Activated CD4-positive, alpha-beta T cell treated with anti-CD3 and anti-CD28 coated beads, Interleukin-2, Interleukin-4, amounts not matched to agents 100 ng/mL and 50 ng/mL, durations not matched to agents 16 hours and 8 hours (primary cell): ENCODE measurements at places on chromosomes 6 and 20.
A peak's percentile ranks its signal among the peaks of the same experiment; 100 is the strongest.

GRCh38 chr6:80728101-80728750 is 621.8 kb downstream of the BCKDHB start:
- DNase-seq = no peak

- no peak for DNase-seq
Observed at GRCh38 chr6:52249078-52249477, 4.8 kb upstream of the IL17F start.

- peak; percentile 68 for DNase-seq
Observed at GRCh38 chr20:49846206-49846807, 33.7 kb downstream of the SLC9A8 start.

GRCh38 chr20:11473983-11474382 is 443.7 kb upstream of the BTBD3 start:
- no peak for DNase-seq

- peak; percentile 78 for DNase-seq
Observed at GRCh38 chr20:45798935-45799642, 7.3 kb downstream of the DNTTIP1 start.

DNA sequence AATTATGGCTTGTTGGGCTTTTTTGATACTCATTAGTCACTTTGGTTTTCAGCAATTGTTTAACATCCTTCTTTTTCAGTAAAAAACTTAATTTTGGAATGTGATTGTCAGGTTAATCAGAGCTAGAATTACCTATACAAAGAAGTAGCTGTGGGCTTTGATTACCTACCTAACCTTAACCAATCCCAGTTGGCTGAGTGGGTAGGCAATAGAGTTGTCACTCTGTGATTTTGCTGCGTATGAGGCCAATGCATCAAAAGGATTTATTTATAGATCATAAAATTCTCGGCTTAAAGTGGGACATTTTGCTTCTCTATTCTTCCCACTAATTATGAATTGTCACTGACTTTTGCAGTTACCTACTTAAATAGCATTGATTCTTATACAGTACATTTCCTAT is 111.4 kb downstream of the PHACTR1 start:
- no peak for DNase-seq

GRCh38 chr6:167510648-167511047 is 185.8 kb downstream of the TTLL2 start:
- no peak for DNase-seq

GRCh38 chr20:50903353-50904051 is 27.7 kb downstream of the ADNP start:
- DNase-seq = no peak

DNA sequence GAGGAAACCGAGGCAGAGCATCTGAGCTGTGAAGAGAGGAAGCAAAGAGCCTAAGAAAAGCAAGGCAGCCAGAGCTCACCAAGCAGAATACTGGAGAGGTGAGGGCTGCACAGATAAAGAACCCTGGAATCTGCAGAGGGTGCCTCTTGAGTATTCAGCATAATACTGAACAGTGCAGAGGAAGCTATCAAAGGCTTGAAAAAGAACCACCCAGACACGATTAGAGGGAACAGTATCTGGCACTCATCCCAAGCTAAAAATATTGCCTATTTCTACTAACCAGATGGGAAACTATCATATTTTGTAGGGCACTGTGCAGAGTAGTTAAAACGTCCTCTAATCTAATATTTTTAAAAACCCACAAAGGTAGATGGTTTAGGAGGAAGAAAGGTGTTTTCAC is 41.8 kb upstream of the OPRM1 start:
- DNase-seq = no peak

DNA sequence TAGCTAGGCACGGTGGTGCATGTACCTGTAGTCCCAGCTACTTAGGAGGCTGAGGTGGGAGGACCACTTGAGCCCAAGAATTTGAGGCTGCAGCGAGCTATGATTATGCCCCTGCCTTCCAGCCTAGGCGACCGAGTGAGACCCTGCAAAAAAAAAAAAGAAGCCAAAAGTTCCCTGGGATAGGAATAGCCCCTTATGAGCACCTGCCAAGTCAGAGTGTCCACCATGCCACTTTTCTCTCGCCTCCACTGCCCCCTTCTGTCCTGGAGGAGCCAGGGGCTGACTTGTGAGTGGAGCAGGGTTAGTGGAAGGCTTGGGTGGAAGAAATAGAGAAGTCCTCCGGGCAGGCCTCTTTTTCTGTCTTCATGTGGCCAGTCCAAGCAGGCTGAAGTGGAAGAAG is 12.1 kb upstream of the DDX27 start:
- DNase-seq = no peak

DNA sequence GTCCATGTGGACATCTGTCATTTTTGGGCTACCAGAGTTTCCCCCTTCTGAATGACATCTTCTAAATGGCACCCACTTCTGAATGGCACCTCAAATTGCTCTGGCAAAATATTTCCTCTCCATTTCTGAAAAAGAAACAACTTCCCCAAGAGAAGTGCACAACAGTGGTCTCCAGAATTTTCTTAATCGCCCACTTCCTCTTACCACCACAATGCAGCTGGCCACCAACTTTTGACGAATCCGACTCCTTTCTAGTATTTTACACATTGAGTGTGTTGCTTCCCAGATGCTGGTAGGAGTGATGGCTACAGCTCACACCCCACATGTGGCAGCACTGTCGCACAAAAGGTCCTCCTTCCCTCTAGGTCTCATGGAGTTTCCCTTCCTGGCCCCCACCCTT is 216.1 kb downstream of the FOXA2 start:
- no peak for DNase-seq

GRCh38 chr6:47715782-47716181 is 17.4 kb downstream of the ADGRF4 start:
- DNase-seq = no peak

DNA sequence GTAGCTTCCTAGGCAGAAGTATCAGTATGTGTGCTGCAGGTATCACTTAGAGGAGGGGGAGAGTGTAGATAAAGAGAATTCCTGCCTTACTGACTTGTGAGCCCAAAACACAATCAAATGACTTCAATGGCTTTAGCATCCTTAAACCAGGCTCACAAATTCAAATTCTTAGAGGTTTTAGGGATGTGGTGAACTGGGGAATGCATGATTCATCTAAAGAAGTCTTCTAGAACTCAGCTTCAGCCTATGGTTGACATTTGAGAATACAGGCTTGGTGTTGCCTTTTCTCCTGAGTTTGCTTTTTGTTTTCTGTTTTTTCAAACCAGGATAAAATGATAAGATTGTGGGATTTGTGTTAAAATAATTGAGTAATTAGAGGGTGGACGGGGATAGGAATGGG is 14.4 kb downstream of the SNRPC start:
- DNase-seq = no peak

DNA sequence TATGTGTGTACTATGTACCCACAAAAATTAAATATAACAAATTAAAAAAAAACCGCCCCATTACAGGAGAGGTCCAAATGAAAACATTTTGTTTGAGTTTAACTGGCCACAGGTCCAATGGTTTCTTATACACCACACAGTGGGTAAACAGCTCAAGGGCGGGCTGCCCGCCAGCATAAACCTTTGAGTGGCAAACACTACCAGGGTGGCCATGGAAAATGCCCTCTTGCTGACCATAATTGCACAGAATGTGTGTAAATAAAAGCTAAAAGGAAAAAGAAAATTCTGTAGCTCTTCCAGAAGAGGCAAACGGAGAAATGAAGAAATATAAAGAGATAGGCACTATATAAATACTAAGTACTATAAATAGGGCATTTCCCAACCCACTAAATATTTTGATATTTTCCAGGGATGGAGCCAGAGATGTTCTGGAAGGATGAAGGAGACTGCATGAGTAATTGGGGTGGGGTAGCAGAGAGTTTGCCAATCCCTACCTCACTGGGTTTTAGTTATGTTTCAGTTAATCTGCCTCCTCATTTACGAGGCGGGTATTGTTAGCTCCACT is 1.1 kb upstream of the CDC5L start:
- no peak for DNase-seq

- DNase-seq = no peak
Observed at GRCh38 chr6:152110886-152111820, 303.7 kb downstream of the ESR1 start.

GRCh38 chr6:119466226-119466625 is 116.7 kb upstream of the MAN1A1 start:
- no peak for DNase-seq

GRCh38 chr6:34226731-34227586 is 9.7 kb upstream of the HMGA1 start:
- DNase-seq = no peak

DNA sequence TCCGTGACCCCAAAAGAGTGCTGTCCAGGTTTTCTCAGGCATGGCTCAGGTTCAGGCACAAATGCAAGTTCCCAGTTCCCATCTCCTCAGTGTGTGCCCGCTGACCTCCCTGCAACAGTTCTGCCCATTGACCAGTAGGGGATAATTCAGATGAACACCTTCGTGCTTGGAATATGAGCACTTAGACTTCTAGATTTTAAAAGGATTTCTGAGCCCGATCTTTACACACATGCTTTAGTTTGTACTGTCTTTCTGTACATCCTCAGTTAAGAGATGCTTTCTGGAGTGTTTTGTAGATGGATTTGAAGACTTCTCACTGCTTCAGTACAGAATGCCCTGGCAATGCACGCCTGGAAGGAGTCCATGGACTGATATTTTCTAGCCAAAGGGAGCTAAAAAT is 239.6 kb upstream of the PLCB4 start:
- no peak for DNase-seq

DNA sequence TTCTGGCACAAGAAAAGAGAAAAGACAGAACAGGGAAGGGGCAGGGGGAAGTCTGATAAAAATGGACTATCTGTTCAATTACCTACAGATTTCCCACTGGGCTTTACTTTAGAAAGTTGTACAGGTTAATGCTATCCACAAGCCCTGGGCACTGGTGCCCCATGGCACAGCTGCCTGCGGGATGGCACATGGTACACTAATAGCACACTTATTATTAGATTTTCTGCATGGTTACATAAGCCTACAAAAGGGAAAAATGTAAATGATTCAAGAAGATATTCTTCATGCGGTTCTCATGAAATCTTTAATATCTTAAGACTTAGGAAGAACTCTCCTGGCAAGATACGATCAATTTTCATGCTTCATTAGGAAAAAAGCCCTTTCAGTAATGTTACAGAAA is 137.5 kb downstream of the GMPR start:
- DNase-seq = no peak

- DNase-seq = no peak
Observed at GRCh38 chr6:13038315-13038714, 290.0 kb downstream of the TBC1D7 start.

- no peak for DNase-seq
Observed at GRCh38 chr20:23205611-23206041, 119.5 kb upstream of the CD93 start.

DNA sequence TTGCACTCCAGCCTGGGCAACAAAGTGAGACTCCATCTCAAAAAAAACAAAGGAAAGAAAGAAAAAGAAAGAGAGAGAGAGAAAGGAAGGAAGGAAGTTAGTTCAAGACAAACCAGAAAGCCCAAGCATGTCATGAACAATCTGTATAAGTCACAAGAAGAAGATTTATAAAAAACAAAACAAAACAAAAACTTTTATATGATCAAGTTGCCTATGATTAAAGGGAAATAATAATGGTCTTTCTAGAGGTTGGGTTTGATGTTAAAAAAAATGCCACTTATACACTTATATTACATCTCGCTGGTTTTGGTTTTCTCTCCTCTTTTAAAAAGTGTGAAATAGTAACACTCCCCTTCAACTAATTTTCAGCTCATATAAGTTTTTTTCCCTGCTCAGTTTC is 146.2 kb upstream of the CARMIL1 start:
- no peak for DNase-seq

DNA sequence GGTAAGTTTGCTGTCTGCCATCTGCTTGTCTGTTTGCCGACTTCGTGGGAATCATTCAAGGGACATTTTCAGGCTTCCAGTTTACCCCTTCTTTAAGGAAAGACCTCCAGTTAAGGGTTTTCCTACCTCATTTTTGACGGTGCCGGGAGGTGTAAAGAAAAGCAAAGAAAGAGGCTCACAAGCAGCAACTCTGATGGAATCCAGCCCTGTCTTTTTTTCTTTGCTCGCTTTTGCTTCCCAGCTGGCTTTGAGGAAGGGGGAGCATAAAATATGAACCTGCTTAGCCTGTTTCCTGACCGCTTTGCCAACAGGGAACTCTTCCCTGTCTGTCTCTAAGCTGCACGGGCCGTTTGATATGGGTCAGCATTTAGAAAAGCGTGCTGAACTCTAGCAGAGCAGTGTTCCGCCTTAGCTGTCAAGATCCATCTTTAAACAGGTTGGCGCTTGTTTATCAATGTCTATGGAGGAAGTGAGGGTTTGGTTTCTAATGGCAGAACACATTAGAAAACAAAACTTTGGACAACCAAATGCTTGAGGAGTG is 13.8 kb downstream of the SYTL3 start:
- no peak for DNase-seq

GRCh38 chr20:51542571-51543421 is at the start of gene NFATC2:
TSS of gene NFATC2 (minus strand) at chr20:51542719. CDS start at chr20:51542499, 220 bp downstream.
- DNase-seq = peak; percentile 43

DNA sequence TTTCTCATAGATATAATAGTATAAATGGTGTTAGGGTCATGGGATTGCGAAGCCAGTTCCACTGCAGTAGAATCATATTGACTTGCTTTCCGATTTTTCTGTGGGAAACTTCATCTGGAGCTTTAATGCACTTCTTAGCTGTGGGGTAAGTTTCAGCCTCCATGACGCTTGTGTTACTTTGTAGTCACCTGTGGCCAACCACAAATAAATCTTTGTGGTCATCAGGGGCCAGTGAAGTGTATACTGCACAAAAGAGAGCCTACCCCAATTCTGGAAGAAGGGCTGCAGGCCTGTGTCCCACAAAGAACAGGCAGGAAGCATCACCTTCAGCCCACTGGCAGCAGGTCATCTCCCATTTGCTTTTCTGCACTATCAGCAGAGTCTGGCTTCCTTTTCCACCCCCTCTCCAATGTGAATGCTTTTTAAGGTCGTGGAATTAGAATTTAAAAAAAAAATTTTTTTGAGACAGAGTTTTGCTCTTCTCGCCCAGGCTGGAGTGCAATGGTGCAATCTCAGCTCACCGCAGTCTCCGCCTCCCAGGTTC is 32.0 kb downstream of the MTHFD1L start:
- DNase-seq = no peak

GRCh38 chr6:121055572-121056163 is 278.6 kb downstream of the TBC1D32 start:
- DNase-seq = peak; percentile 39

- no peak for DNase-seq
Observed at GRCh38 chr6:20237677-20238460, 25.6 kb upstream of the MBOAT1 start.

- DNase-seq = no peak
Observed at GRCh38 chr6:137787016-137787415, 80.0 kb upstream of the TNFAIP3 start.

DNA sequence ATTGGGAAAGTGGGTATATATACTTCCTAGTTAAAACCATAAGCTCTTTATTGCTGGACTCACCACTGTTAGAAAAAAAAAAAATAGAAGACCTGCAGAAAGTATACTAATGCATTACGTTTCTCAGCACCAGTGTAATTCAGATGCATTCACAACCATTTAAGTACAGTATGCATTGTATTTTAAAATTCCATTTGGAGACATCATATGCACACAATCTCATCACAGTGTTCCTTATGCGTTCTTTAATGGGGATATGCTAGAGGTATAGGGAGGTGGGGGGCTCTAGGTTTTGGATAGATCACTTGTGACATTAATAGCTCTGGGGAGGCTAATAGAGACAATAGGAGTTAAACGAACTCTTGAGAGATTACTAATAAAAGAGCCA is 9.4 kb downstream of the TFAP2A start:
- no peak for DNase-seq
